Activated naive CD8-positive, alpha-beta T cell treated with anti-CD3 and anti-CD28 coated beads, Interleukin-2, amount 50 U/mL, for 16 hours (primary cell): ENCODE measurements at places on chromosomes 12 and 14.

- DNase-seq: no peak
Measured at GRCh38 chr12:121009741-121010140, 6.5 kb downstream of the C12orf43 start.

GRCh38 chr12:14567351-14568162, at the start of gene PLBD1:
Gene PLBD1 (minus strand): TSS chr12:14567883. CDS start chr12:14567696, 187 bp downstream.
- DNase-seq: no peak

- DNase-seq: no peak
Measured at GRCh38 chr14:50705026-50705593, 37.0 kb upstream of the SAV1 start.

- DNase-seq: no peak
Measured at GRCh38 chr14:41362139-41362538, 244.5 kb upstream of the LRFN5 start.

GRCh38 chr12:71469258-71469750, 29.7 kb downstream of the LGR5 start:
- no peak for DNase-seq

- no peak for DNase-seq
Measured at GRCh38 chr12:101010896-101011295, 199.1 kb downstream of the SLC5A8 start.

- no peak for DNase-seq
Measured at GRCh38 chr14:65357113-65357512, 55.4 kb upstream of the FUT8 start.
